ENCODE measurements at places on chromosomes 2 and 18.

DNA sequence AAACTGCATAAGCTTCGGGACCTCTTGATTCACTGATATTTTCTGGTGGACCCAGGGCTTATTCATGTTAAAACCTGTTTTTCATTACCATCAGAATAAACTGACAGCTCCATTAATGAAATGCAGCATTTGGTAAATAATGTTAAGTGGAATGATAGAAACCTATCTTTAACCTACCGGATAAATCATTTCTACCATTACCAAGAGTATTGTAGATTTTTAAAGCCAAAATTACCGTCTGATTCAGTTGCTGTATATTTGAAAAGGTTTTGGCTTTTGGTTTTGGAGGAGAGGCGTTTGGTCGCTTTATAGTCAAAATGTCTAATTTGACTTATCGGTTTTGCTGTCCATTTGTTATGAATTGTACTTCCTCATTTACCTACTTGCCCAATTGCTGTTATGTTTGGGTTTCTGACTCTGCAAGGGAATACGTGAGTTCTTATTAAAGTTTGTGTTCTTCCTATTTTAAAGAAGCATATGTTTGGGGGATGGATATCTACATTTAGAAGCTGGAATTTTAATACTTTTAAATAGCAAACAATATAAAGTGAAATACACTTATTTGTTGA is 1.0 kb upstream of the CUL3 start:
- DNase-seq: no peak

DNA sequence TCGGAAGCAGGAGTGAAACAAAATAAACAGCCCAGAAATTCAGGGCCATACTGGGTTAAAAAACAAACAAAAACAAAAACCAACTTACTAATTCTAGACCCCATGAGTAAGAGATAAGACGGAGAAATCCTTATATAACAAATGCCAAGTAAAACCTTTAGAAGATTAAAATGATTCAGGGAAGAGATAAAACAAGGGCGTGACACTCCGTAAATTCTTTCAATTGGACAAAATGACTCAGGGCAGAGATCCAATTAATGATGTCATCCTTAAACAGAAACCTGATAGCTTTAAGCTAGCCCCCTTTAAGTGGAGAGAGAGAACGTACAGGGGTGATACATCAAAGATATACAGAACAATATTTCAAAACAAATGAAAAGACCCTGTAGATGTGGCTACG is 317.4 kb downstream of the NBAS start:
- DNase-seq: no peak

DNA sequence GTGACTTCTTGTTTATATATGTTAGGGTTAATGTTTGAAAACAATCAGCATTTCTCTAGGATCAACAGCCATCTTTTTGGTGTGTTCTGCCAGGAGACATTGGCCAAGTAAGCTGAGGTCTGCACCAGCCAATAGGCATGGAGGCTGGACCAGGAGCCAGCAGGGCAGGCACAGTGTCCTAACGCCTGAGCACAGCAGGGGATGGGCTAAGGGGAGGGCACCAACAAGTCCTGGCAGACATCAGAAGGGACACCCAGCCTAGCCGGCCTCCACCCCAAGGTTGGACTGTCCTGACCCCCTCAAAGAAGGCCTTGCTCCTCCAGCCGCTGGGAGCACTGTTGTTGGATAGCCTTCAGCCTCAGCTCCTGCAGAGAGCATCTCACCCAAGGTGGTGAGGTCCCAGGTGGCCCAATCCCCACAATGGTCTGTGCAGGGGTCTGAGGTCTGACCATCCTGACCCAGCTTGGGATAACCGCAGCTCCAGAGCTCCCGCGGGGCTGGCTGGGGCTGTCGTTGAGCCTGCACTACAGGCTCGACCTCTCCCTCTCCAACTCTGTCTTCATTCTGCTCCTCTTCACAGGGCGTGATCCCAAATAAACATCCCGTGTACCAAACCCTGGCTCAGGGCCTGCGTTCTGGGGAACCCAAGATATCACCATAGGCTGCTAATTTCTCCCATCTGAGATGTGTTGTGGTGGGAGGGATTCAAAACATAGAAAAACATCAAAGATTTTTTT is 8.1 kb downstream of the TEX44 start:
- no peak for DNase-seq

DNA sequence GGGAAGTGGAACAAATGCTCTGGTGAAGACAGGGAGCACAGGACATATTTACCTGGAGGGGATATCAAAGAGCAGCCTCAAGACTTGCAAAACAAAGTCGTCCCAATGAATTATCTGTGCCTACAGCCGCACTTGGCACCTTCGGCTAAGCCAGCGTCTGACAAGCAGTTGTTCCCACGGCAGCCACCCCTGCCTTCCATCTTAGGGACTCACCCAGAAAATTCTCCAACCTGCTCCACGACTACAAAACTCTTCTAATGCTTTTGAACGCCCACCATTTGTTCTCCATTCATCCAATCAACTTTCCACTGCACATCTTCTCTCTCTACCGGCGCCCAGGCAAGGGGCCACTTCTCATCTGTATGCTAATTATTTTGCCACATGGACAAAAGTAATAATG is 7.0 kb downstream of the MYT1L start:
- DNase-seq: no peak

DNA sequence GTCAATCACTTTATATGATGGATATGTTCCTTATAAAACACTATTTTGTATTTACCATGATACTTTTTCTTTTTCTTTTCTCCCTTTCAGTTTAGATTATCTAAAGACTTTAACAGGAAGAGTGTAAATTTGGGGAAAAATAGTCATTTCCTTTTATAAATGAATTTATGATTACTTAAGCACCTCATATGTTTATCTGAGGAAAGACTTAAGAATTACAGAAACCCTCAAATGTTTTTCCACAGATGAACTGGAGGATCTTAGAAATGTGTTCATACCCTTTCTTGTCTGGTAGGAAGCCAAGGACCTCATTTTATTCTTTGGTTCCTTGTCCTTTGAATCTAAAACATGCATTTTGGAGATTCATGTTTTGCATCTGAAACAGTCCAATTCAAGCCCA is 36.7 kb downstream of the MAPRE2 start:
- no peak for DNase-seq

DNA sequence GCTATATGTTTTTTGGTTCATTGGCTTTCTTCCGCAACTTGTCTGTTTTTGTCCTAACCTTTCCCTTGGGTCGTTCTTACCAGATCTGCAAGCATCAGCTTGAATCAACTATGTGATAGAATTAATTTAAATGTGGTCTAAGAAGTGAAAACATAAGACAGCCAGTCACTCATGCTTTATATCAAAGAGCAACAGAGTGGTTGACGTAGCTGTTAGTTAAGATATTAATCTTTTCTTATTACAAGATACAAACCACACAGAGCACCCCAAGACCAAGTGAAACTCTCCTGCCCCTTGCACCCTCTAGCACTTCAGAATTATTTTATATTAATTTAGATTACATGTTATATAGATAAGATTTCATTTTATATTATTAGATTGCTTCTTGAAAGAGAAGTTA is 15.2 kb downstream of the IL18RAP start:
- no peak for DNase-seq

GRCh38 chr2:47554311-47554905 is 151.5 kb downstream of the MSH2 start:
- no peak for DNase-seq

DNA sequence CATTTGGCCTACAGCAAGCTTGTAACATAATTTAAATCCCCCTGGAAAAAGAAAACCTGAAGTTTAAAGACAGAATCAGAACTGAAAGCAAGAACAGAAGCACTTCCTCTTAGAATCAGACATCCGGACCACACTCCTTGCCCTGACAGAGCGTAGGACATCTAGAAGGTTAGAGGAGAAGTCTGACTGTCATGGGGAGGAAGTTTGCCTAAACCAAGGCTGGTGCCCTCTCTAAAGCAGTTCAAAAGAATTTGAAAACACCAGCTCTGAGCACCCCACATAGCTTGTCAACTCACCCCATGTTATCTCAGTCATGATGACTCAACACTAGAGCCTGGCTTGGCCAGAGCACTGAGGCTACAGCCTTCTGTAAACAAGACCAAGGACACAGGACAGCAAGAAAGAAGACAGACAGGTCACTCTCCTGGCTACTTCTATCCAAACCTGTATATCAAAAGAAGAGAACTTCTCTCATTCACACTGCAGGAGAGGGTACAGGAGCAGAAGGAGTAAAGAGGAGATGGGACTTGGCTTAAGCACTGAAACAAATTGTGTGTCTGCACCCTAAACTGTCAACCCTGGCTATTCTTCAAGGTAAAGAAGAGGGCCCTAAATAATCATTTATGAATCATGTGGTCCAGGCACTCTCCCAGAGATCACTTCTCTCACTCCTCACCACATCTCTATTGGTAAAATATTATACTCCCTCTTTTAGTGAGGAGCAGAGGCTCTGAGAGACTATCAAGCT is 198.6 kb downstream of the MEMO1 start:
- DNase-seq: no peak

DNA sequence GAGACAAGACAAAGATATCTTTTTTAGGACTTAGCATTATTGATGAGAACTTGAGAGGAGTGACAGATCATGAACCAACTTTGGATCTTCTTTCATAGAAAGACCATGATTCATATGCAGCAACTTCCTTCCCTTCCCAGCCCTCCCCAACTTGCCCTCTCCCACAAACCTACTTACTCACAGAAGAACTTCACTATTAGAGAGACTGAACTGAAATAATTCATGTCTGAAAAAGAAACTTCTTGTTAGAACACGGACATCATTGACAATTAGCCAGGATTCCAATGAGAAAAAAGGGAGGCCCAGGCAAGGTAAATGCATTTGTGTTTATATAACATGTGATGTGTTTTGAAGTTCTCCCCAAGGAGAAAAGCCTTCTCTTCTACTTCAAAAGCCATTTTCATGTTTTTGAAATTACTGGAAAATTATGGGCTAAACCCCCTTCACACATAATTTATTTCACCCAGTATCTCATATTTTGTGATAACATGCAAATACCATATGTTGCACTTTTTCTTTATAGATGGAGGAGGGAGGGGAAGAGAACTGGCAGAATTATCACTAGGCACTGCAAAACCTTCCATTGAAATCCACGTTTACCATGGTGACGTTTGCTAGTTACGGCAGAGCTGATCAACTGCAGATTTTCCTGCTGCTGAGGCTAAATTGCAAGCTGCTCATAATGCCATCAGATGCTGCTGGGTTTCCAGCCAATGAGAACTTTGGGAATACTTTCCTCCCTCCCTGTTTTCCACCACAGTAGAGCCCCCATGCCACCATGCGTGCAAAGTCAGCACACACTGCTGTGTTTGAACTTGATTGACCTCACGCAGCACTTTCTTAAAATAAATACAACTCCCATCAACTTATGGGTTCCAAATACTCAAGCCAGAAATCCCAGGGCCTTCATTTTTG is 294.7 kb downstream of the MEIS1 start:
- DNase-seq: no peak

DNA sequence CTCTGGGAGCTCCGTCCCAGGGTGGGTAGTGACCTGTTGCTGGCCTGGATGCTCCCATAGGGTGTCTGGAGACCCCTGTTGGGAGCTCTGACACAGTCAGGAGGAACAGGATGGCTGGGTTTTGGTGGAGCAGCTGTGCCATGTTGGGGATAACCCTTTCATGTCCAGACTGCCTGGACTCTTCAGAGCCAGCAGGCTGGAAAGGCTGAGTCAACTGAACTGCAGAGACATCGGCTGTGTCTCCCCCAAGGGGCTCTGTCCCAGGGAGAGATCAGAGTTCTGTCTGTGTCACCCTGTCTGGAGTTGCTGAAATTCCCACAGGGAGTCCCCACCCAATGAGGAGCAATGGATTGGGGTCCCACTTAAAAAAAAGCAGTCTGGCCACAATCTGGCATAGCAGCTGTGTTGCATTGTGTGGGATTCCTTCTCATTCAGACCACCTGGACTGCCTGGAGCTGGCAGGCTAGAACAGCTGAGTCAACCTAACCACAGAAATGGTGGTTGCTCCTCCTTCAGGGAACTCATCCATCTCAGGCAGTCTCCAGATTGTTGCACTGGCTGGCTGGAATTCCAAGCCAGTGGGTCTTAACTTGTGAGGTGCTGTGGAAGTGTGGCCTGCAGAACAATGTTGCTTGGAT is 37.2 kb downstream of the AGPS start:
- no peak for DNase-seq

GRCh38 chr2:130908832-130909231 is 72.1 kb downstream of the ARHGEF4 start:
- no peak for DNase-seq

GRCh38 chr18:32093523-32093922 is 1.8 kb downstream of the RNF138 start:
- DNase-seq: no peak

DNA sequence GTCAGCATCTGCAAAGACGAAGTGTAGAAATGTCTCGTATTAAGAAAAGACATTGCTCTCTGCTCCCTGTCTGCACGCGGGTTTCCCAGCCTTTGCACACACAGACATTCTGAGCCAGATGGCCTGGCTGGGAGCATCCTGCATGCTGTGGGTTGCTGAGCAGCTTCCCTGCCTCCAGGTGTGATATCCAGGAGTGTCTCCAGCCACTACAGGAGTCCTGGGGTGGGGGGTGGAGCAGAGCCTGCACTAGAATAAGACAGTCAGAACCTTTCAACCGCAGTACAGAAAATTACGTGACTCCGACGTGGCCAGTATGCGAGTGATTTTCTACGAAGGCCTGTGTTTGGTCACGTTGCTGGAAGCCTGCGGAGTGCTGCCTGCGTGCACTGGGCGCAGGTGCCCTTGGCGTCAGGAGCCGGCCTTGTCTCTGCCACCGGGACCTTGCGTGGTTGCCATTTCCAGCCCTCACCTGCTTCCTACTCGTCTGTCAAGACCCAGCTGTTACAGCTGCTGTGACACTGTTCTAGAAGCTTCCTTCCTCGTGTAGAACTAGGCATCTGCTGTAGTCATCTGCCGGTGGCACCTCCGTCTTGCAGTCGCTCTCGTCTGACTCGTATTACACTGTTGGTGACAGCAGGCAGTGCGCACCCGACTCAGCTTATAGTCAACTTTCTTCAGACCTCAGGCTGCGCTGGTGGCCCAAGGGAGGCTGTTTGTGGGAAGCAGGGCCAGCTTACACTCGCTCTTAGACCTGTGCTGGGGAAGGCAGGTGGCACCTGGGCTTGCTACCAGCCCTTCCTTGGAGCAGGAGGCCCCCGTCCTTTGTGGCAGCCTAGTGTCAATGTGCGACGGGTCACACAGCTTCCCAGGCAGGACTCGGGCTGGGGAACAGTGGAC is 11.2 kb downstream of the CTDP1 start:
- DNase-seq: no peak

DNA sequence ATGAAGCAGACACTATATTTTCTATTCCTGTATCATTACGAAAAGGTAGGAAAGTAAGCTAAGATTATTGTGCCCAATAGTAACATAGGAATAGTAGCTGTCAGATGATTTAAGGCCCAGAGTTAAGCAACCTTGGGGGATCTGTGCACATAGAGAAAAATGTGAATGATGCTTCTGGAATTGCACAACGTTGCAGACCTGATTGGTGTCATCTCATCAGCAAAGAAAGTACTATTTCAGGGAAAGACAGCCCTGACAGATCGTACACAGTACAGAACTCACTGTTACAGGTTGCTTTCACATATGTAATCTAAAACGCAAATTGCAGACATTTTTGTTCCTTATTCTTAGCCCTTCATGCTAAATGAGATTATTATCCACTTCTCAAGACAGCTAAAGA is 535.9 kb downstream of the TRIB2 start:
- no peak for DNase-seq

GRCh38 chr2:31219131-31219969 is 2.0 kb upstream of the CAPN14 start:
- no peak for DNase-seq

- no peak for DNase-seq
Measured at GRCh38 chr2:48228345-48228684, 301.6 kb upstream of the STON1 start.

- DNase-seq: no peak
Measured at GRCh38 chr2:204184226-204184625, 247.7 kb downstream of the ICOS start.

- DNase-seq: no peak
Measured at GRCh38 chr2:128558441-128558840, 239.8 kb upstream of the HS6ST1 start.

Data from neuronal stem cell (in vitro differentiated cells).